Cerebellar nuclear complex (tissue), 1 donor: ENCODE measurements at places on chromosomes 13 and 19.

- DNase-seq = no peak
Measured at GRCh38 chr13:111922086-111922485, 144.9 kb upstream of the SOX1 start.

DNA sequence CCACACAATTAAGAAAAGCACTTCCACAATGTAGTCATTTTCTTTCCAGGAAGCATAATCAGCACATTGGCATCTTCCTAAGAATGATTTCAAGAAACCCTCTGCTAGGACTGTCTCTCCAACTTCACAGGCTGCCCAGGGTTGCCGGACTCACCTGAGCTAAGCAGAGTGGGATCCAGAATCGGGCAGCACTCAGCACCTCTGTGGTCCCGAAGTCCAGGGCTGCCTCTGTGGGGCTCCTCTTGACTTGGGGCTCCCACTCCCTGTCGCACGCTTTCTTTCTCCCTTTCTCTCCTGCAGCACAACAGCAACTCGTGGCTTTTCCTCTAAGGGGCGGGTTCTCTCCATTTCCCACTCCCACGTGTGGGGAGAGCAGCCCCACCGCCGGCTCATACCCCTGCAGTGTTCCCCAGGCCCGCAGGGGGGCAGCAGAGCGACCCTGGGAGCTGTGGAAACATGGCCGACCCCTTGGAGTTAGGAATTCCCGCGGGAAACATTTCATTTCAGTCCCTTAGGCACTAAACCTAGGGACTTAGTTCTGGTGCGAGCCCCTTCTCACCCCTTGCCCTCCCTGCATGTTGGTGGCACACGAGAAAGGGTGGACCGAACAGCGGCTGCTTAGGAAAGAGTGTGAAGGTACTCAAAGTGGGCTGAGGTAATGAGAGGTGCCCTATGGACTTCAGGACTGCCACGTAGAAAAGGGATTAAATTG is at the start of gene TMEM272:
Gene TMEM272, minus strand, starts transcription at position 316 of the 712 bp plus-strand sequence. CDS start 6,647 bp downstream, outside the sequence.
- no peak for DNase-seq

DNA sequence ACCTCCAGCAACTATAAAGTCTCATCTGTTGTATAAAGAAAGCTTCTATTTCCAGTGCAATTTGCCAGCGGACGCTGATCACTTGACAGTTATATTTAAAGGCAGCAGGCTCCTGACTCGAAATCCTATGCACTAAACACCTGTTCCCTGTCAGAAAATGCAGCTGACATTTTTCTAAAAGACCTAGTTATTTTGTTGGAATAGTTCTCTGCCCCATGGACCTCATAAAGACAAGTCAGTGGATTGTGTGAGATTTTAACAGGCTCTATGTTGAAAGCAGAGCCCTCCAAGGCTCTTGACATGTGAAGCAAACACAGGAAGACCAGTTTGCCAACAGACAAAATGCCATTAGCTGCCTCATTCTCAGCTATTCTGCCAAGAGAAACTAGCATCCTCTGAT is 304.7 kb upstream of the KLF12 start:
- DNase-seq = no peak

DNA sequence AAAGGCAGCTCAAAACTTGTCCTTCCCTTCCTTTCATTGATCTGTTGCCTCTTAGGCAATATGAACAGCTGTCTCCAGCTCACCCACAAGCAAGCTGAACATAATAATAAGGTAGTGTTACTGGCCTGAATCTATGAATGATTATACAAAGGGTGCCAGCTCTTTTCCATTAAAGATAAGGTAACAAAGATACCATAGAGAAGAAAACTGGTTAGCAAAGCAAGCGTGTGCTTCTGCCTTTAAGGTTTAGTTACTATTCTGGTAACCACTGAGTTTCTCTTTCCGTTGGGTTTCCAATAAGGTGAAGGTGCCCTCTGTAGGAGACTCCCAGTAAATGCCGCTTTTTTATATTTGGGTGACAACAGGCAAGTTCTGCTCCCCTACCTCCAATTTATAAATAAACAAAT is 12.1 kb upstream of the DACH1 start:
- DNase-seq = no peak

DNA sequence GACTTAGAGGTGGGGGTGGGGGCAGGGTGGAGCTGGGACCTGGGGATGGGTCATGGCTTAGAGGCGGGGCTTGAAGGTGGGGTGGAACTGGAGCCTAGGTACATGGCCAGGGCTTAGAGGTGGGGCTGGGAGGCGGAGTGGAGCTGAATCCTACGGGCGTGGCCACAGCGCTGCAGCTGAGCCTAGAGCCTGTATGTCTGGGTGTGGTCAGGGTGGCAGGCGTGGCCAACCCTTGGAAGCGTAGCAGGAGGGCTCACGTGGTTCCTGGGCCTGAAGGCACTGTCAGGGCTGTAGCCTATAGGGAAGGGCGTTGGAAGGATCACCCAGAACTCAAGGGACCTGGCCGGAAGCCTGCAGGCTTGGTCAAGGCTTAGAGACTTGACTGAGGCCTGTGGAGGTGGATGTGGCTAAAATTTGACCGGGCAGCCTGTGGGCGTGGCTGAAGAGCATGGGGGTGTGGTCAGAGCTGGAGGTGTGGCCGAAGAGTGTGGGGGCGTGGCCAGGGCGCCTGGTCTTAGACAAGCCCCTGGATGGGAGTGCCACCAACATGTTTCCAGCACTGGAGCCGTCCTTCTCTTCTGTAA is 24.3 kb downstream of the COLGALT1 start:
- no peak for DNase-seq

DNA sequence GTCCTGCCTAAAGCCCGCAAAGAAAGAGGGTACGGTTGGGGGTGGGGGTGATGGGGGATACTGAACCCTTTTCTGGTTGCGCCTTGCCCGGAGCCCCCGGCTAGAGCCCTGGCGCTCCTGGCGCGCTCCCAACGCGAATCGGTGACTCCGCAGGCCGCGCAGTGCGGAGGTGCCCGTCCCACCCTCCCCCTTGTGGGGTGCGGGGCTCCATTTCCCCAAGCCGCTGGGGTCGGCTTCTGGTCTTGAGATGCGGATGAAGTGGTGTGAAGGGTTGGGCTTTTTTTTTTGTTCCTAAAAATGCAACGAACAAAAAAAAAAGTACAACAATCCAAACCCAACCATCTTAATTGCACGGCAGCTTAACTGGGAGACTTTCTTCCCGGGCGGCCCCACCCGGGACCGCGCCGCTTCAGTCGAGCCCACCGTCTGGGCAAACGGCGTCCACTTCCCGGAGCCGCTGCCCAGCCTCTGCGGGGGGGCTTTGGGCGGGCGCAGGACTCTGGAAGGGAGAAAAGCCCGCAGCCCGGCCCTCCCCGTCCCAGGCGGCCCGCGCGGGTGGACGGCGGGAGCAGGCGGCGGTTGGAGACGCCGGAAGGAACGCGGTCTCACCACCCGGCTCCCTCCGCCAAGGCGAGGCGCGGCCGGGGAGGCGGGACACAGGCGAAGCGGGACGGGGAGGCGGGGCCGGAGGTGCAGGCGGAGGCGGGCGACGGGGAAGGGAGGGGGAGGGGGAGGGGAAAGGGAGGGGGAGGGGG is 504 bp upstream of the TRIM13 start:
- DNase-seq = peak; percentile 24

- DNase-seq = no peak
Measured at GRCh38 chr19:57389194-57389729, 392 bp upstream of the ZNF548 start.

GRCh38 chr19:38577826-38578225 is 39.9 kb downstream of the MAP4K1 start:
- DNase-seq = no peak

DNA sequence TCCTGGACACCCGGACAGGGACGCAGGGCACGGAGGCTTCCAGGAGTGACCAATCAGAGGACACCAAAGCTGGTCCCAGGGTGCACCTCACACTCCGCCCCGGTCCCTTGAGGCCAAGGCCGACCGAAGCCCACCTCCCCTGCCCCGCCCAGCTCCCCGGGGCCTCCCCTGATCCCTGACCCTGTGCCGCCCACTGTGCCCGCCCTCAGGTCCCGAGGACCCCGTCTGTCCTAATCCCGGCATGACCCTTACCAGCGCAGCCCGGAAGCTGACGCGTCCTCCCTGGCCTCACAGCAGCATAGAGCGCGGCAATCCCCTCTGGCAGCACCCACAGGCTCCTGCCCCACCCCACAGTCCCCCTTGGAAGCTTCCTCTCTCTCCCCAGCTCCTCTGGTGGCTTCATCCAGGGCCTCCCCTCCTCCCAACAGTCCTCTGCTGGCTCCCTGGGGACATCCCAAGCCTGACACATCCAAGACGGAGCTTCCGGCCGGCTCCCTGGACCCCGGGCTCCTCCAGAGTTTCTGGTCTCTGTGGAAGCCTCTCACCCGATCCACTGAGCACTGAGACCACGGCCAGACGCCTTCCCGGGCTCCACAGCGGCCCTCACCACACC is 7.4 kb upstream of the CDC34 start:
- DNase-seq = no peak

- no peak for DNase-seq
Measured at GRCh38 chr13:111114362-111115060, 599 bp upstream of the ARHGEF7 start.

DNA sequence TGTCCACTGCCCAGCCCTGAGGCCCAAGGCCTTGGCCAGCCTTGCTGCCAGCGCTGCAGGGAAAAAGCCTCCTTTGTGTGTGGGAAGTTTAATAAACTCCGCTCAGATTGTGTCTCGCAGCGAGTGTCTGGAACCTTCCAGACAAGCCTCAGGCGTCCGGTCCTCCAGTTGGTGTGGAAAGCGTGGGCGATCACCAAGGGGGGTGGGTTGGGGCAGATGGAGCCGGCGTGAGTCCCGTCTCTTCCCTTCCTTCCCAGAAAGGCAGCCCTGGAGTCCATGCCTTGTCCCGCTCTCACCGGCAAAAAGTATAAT is 4.6 kb downstream of the STK11 start:
- DNase-seq = no peak

- DNase-seq = no peak
Measured at GRCh38 chr13:83214452-83214851, 667.8 kb downstream of the SLITRK1 start.

DNA sequence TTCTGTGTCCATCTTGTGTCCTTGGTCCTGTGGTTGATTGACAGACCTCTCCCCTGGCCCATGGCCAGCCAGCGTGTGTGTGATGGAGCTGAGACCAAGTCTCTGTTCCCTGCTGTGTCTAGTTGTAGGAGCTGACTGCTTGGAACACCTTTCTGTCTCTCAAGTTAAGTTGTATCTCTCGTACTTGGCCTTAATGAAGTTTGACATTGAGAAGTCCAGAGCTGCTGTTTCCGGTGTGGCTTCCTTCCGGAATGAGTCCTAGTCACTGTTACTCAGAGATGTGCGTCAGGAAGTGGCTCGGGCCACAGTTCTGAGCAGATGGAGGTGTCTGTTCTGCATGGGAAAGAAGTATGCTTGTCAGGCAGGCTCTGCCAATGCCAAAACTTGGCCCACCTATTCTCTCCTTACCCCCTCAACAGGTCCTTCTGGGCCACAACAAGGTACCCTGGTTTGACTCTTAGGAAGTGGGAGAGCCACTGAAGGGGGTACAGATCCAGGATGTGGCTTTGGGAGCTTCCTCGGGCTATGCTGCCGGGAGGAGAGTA is 54.3 kb downstream of the GATAD2A start:
- no peak for DNase-seq

DNA sequence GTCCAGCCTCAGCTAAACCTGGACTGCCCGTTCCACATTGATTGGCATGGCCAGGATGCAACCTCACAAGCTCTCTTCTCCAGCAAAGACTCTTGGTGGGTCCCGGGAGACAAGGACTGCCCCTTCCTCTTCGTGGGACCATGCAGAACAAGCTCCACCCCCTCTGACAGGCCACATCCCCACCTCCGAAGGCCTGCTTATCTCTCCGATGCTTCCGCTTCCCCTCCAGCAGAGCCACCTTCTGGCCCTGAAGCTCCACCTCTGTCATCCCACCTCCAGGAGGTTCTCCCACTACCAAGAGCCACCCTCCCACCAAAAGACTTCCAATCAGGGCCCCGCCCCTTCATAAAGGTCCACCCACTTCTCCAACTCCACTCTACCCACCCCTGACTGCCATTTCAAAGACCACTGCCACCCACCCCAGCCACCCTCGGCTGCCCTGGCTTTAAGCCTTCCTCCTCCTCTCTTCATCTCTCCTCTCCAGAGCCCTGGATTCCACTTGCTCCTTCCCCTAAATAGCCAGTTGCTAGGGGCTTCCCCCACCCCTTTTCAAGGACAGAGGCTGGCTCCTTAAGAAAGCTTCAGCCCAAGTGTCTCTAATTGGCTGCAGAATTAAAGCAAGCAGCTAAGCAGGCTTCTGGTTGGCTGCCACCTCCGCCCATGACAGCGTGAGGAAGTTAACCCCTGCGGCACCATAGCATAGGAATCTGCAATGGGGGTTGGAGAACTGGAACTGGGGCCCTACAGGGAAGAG is 9.9 kb downstream of the LRFN1 start:
- no peak for DNase-seq

DNA sequence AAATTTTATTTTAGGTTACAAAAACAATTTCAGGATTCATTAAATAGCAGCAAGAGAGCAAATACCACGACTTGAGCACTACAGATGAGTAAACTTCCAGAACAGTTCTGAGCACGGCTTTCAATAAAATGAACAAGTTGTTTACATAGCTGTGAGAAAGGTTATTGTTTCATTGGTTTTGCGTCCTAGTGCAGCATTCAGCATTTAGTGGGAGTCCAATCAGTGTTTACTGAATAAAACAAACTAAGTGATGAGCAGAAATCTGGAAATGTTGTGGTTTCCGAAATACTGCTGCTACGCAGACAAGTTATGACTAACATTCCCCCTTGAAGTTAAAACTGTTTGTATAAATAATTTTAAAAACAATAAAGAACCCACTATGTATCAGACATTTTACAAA is 251.5 kb upstream of the STARD13 start:
- DNase-seq = no peak

- no peak for DNase-seq
Measured at GRCh38 chr13:50125304-50125553, 110.0 kb downstream of the KCNRG start.

DNA sequence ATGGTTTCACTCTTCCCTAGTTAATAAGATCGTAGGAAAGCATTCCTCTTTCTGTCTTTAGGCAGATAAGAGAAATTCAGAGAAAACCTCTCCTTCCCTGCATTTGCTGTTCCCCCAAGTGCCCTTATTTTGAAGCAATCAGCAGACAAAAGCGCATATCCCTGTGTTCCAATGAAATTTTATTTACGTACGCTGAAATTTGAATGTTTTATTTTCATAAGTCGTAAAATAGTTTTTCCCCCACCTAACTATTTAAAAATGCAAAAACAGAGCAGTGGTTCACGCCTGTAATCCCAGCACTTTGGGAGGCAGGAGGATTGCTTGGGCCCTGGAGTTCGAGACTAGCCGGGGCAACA is 17.2 kb upstream of the MRI1 start:
- DNase-seq = no peak

DNA sequence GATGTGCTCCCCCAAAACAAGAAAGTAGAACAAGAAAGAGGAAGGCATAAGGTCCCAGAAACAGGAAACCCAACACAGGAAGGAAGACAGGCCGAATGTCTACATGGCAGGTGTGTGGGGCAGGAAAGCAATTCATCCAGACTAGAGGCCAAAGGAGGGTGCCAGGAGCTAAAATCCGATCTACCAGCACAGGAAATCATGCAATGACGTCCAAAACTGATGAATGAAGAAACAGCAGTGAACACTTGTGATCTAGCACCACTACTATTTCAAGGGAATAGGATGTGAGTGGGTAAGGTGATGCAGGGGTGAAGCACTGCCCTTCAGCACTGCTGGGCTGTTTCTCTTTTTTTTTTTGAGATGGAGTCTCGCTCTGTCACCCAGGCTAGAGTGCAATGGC is 59.1 kb downstream of the DOCK9 start:
- DNase-seq = no peak

- no peak for DNase-seq
Measured at GRCh38 chr19:30799865-30800755, 427.9 kb downstream of the ZNF536 start.

GRCh38 chr13:90686442-90686841 is 661.0 kb upstream of the MIR17HG start:
- DNase-seq = no peak
